ENCODE measurements at places on chromosomes 2 and 18.
A peak's percentile ranks its signal among the peaks of the same experiment; 100 is the strongest.

GRCh38 chr2:142140434-142140845, 9.6 kb upstream of the LRP1B start:
- DNase-seq, result peak; percentile 71

GRCh38 chr2:13858626-13859025, 773.9 kb upstream of the LRATD1 start:
- no peak for DNase-seq

- DNase-seq, result no peak
Measured at GRCh38 chr2:109265369-109265768, 136.4 kb downstream of the SH3RF3 start.

DNA sequence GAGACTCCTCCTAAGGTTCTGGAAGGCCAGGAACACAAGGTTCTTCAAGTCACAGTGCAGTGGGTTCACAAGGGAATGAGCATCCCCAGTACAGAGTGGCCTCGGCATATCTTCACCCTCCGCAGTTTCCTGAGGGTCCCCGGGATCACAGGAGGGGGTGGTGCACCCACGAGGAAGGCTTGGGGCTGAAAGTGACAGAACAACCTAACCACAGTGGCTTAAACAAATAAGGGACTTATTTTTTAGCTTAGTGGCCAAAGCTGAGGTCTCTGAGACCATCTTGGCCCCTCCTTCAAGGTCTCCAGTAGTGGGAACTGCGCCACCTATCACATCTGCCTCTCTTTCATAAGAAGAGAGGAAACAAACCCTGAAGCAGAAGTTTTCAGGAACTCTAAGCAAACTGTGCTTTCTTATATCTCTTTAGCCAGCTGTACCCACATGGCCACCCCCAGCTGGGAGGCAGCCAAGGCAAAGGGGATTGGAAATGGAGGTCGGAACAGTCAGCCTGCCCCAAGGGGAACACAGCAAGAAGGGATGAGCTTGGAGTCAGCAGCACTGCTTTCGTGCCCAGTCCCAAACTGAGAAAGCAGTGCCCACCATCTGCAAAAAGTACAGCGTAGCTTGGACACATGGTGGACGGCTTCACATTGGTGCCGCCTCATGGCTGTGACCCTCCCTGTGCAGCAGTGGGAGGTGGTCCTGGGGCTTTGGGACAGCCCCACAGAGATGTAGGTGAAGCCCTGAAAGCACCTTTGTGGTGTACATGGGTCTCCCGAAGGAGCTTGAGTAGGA, 260.0 kb upstream of the ID2 start:
- no peak for DNase-seq

DNA sequence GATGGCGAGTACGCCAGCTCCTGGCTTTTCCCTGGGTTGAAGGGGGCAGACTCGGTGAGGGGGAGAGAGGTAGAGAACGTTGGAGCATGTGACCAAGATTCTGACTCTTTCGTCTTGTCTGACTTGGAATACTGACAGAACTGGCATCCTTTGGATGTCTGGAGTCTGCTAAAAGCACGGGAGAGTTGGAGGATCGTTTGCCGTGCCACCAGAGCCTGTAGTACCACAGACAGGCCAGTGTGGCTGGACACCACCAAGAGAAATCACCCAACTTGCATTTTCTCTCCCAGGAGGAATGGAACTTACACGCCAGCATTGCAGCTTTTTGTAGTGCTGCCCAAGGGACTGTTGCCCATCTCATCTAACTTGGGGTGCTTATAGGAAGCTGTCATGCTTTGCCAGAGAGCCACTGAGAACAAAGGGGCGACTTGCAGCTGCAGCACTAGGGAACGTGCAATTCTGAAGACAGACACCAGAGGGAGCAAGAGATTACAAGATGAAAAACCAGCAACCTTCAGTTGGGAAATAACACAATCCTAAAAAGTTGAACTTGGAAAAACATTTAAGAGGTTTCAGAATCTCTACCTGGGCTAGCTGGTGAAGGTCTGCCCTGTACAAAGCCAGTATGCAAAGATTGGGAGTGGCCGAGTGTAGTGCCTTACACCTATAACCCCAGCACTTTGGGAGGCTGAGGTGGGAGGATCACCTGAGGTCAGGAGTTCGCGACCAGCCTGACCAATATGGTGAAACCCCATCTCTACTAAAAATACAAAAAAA, 24.1 kb downstream of the PSMG2 start:
- peak; percentile 87 for DNase-seq

DNA sequence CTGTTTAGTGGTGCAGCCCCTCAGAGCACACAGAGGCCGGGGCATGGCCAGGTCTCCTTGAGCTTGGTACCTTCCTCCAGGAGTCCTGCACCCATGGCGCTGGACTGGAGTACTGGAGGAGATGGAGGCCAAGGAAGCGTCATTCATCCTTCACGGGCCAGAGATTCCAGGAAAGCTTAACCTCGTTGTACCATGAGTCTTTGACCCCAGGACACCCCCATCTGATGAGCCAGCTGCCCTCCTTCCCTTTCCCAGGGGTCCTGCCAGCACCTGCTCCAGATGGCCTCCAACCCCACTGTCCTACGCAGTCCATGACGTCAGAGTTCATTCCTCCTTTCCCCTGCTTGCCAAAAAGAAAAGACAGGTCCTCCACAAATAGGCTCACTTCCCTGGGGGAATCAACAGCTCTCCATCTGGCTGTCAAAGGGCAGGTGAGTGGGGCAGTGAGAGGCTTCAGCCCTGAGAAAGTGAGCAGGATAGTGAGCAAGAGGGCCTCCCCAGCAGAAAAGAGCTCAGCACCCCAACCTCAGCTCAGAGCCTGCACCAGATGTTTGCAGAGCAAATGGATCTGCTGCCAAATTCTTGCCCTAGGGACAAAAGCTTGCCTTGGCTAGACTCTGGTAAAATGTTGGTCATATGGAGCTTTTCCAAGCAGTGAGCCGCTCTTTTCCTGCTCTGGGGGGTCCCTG, 4.5 kb upstream of the NPPC start:
- no peak for DNase-seq

DNA sequence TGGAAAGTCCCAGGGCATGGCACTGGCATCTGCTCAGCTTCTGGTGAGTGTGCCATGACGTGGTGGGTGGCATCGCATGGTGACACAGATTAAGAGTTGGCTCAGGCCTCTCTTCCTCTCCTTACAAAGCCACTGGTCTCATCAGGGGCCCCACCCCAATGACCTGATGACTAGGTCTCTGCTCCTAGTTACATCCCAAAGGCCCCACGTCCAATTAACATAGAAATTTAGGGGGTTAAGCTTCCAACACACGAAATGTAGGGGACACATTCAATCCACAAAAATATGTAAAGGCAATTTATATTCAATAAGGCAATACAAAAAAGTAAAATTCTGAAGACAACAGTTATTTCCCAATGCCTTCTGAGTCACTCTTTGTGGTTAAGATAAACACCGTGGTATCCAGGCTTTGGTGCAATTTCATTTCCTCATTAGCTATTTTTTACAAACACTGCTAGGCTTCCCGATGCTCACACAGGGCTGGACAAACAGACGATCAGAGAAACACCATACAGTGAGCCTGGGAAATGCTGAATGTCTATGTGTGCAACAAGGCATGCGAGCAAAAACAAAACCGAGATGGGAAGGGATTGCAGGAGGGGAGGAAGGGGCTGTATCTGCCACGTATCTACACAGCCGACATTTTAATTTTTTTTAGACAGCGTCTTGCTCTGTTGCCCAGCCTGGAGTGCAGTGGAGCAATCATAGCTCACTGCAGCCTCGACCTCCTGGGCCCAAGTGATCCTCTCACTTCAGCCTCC, 67.2 kb downstream of the MBP start:
- peak; percentile 26 for DNase-seq

DNA sequence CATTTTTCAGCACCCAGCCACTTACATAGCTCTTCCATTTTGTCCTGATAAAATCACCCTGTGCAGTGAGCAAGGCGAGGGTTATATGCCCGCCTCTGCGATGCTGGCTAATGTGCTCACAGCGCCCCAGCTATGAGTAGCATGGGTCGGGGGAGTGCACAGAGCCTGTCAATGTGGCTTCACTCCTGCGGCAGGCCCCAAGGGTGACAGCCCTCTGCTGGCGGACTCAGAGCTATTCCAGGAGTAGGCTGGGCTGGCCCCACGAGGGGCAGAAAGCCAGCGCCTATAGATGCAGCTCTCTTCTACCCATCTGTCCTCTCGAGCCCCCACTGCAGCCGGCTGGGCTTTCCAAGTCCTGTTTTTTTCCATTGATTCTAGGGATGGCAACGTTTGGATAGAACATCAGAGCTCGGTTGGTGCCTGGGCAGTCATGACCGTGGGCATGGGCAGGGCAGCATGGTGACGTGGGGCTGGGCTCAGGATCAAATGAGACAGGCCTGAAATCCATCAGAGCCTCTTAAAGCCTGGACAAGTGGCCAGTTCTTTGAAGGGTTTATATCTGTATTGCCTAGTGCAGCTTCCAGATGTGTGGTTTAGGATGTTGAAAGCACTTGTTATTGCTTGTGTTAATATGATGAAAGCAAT, 134.7 kb downstream of the MCFD2 start:
- no peak for DNase-seq

GRCh38 chr2:128690869-128691268, 372.2 kb upstream of the HS6ST1 start:
- no peak for DNase-seq

GRCh38 chr2:164910101-164910899, 45.0 kb downstream of the SLC38A11 start:
- no peak for DNase-seq

- DNase-seq, result no peak
Measured at GRCh38 chr2:31163011-31163539, 24.8 kb upstream of the GALNT14 start.

DNA sequence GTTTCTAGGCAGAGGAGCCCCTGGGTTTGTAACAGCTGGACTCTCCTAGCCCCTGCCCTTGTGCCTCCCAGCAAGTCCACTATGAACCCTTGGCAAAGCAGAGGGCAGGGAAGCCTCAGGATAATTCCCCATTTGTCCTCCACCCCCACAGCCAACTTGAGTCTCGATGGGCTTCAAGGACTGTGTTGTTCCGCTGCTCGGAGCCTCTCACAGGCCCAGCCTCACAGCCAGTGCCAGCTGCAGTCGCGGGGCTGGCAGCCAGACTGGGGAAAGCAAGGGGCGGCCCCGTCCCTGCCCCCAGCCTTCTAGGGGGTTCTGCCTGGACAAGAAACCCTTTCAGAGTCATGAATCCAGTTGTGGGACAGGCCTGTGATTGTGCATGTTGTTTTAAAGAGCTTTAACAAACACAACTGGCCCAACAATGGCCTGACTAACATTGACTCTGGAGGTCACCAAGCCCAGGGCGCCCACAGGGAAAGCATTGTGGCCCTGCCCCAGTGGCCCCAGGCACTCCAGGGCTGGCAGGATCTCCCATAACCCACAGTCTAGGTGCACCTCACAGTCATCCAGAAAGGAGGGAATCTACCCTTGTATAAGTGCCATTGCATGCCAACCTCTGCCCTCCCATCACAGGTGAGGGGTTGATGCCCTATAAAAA, 71.8 kb upstream of the DAPL1 start:
- DNase-seq, result peak; percentile 95

DNA sequence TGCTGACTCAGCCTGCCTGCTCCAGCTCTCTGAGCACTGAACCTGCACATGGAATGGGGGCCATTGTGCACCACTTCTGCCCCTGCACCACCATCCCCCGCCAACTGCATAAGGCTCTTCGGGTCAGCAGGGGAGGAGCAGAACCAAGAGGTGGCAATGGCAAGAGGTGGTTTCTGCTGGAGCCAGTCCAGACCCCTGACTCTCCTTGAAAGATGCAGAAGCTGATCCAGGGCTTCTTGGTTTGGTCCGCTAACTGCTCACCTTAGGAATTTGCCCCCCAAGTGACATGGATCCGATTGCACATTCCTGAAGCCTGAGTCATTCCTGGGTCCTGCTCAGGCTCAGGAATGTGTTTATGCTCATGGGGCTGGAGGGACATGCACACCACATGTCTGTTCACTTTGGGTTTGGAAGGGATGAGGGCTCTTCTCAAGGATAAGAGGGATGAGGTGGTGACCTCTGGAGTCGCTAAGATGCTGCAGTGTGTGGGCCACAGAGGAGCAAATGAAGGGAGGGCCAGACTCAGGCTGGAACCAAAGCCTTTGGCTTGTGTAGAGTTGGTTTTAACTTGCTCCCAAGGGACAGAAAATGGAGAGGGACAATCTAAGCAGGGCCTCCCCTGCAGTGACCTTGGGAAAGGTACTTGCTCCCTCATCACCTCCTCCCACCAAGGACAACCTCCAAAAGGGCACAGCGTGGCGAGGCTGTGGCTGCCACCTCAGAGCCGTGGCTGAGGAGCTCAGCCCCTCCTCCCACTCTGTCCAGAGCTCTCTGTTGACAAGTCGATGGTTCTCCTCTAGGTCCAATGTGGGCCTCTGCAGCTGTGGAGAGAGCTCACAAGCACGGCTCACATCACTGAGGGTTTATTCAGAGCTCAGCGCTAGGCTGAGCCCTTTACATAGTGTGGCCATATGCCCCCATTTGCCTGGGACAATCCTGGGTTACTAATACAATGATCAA, 66.2 kb downstream of the HS1BP3 start:
- peak; percentile 83 for DNase-seq

DNA sequence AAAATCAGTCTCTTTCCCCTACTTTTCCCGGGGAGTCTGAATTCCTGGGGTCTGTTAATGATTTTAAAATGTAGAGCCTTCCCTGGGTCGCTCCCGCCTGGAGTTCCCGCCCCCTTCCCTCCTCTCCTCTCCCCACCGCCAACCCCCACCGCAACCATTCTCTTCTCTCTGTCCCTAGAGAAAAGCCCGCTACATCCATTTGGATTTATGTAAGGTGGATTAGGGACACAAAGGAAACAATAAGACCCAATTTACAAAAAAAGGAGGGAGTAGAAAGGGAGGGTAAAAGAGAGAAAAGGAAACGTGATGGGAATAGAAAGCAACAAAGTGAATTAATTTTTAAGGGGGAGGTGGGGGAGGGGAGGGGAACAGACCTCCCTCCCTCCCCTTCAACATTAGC, 2.2 kb downstream of the EPHA4 start:
- no peak for DNase-seq
